Cerebellum (tissue), 4 donors: ENCODE measurements at places on chromosomes 1 and 21.

GRCh38 chr1:73511038-73511437 is 686.9 kb downstream of the LRRIQ3 start:
- no peak for DNase-seq

GRCh38 chr1:114490274-114490693 is 20.7 kb downstream of the TRIM33 start:
- no peak for DNase-seq

DNA sequence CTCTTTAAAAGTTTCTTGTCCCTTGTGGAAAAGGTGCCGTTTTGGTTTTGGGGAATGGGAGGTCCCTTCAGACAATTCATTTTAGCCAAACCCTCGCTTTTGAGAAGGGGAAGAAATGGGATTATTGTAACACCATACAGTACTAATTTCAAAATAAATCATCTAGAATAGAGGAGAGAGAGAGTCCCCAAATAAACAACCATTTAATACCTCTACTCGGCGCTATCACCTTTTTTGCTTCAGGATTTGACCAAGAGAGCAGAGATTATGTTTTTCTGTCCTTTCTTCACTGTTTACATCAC is 770 bp upstream of the RC3H1 start:
- DNase-seq, result no peak

- DNase-seq, result no peak
These were observed 55.7 kb upstream of the ACADM start for GRCh38 chr1:75668813-75669212.

DNA sequence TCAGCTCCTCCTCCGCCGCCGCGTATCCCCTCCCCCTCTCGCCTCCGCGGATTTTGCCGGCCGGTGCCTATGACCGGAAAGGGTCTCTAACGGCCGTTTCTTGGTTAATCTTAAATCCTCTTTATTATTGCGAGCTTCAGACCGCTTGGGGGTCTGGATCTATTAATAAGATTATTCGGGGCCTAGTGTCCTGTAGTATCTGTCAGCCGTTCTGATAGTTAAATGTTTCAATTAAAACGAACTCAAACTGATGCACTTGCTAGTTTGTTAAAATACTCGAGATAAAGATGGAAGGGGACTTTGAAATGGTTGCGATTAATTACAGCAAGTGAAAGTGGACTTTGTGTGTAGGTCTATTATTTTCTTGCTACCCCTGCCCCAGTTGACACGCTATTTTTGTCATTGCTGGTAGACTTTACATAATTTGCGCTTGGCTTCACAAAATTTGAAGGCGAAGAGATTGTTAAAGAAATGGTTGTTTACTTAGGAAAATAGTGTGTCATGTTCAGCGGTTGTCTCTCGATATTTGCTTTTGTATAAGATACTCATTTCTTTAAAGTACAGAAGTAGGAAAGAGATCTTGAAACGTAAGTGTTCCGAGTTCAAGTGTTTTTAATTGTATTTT is 779 bp downstream of the SON start:
- DNase-seq, result no peak
